Mononuclear cell (primary cell): ENCODE measurements at places on chromosomes 7 and 10. TPM values are rescaled to one million over a fixed set of nuclear protein-coding genes. Genes with fewer than 3 reads are reported as not detected.

The AKR1B1 gene
- 39.7 TPM for total RNA-seq

The SLC26A5 gene
- total RNA-seq: not detected

The SORBS1 gene
- total RNA-seq: 5.2 TPM

The RAMP3 gene
- total RNA-seq: 0.31 TPM

The PTPRN2 gene
- total RNA-seq: 0.31 TPM

The NKX1-2 gene
- not detected for total RNA-seq

The CNOT4 gene
- 19.8 TPM for total RNA-seq

The SDHAF3 gene
- 5.9 TPM for total RNA-seq

The LCOR gene
- 87.7 TPM for total RNA-seq

The HMX3 gene
- total RNA-seq: not detected

The MYH16 gene
- total RNA-seq: not detected

The SNCG gene
- not detected for total RNA-seq

The OR6V1 gene
- not detected for total RNA-seq

The LRGUK gene
- 0.94 TPM for total RNA-seq

The NUTM2D gene
- total RNA-seq: 2.3 TPM

The SPDYE9 gene
- not detected for total RNA-seq

The PANK1 gene
- 0.52 TPM for total RNA-seq

The CLEC2L gene
- total RNA-seq: 0.52 TPM

The SHTN1 gene
- total RNA-seq: 10.0 TPM

The SPAG6 gene
- total RNA-seq: not detected

The ARHGAP19 gene
- 7.8 TPM for total RNA-seq

The ARHGAP22 gene
- total RNA-seq: 1.2 TPM
